Sigmoid colon (tissue), 7 donors: ENCODE measurements at places on chromosomes 3 and 15.

DNA sequence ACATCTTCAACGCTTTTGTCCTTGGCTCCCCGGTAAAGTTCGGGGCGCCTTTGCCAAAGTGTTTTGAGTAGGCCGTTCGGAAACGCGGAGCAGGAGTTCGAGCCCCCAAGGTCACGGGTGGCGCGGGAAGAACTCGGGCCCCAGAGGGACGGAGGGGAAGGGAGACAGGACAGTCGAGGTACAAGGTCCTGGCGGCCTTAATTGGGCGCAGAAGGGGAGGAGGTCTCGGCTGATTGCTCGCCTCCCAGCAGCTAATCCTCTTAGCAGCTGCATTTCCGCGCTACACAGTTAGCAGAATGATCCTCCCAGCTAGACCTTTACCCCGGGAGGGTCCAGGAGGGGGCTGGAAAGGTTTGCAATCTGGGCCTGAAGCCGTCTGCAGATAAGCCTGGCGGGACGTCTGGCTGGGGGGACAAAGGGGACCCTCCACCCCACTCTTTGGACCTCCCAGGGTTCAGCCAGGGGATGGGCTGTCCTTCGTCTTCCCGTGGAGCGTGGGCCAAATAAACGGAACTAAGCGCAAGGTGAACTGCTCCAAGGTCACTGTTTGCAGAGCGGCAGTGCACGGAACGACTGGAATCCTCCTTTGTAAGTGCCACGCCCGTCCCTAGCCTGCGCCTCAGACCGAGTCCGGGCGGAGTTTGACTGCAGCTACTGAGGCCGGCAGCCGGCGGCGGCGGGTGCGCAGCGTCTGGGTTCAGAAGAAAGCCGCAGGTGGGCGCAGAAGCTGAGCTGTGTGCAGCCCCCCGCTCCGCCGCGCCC, 7.2 kb downstream of the EOMES start:
- DNase-seq, result no peak

- DNase-seq, result no peak
Observed at GRCh38 chr3:191963182-191963581, 502.2 kb downstream of the PYDC2 start.

- no peak for DNase-seq
Observed at GRCh38 chr3:40377822-40378221, 9.2 kb upstream of the ENTPD3 start.

DNA sequence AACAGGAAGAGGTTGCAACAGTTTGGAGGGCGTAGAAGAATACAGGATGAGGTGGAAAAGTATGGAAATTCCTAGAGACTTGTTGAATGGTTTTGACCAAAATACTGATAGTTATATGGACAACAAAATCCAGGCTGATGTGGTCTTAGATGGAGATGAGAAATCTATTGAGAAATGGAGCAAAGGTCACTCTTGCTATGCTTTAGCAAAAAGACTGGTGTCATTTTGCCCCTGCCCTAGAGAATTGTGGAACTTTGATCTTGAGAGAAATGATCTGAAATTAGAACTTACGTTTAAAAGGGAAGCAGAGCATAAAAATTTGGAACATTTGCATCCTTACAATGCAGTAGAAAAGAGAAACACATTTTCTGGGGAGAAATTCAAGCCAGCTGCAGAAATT, 686.9 kb upstream of the GBE1 start:
- DNase-seq, result no peak

GRCh38 chr15:88695101-88695500, 56.3 kb downstream of the ISG20 start:
- DNase-seq, result no peak

DNA sequence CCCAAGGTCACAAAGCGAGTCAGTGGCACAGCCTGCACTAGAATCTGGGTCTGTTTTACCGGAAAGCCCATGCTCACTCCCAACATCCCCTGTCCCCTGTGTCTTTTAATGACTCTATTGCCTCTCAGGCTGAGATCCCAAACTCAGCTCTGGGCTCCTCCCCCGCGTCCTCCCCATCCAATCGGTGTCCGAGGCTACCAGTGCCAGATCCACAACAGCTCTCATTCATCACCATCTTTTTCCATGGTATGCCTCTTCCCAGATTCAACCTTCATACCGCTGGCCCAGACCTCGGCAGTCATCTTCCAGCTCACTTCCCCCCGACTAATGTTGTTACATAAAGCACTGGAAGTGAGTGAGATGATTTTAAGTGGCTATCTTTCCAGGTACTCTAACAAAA, 16.1 kb upstream of the KY start:
- DNase-seq, result no peak

DNA sequence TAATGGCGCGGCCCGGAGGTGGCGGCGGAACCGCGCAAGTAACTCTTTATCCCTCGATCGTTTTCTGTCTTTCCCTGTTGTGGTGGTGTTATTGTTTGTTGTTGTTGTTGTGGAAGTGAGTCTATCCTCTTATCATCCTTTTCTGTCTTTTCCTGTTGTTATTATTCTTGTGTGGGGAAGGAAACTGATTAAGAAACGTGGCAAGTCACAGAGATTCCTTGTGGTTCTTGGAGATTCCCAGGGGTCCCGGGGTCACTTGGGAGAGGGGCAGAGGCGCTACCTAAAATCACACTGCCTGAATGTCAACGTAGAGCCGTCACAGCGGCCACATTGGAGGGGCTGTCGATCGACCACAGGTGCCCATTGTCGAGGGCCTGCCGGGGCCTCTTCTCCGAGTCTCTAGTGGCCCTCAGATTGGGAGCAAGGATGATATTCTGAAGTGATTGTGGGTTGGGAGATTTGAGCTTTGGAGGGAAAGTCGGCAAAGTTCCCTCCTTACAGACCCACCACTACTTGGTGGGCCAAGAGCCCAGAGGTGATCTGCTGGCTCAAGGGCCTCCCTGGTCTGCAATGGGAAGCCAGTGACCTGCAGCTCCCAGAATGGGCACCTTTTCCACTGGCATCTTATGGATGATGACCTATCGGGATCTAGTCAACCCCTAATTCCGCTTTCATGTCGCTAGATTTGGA, 790 bp downstream of the PARP14 start:
- no peak for DNase-seq

- DNase-seq, result no peak
Observed at GRCh38 chr15:90705212-90705611, 11.9 kb upstream of the BLM start.

- DNase-seq, result no peak
Observed at GRCh38 chr15:70588613-70589012, 174.7 kb downstream of the UACA start.

DNA sequence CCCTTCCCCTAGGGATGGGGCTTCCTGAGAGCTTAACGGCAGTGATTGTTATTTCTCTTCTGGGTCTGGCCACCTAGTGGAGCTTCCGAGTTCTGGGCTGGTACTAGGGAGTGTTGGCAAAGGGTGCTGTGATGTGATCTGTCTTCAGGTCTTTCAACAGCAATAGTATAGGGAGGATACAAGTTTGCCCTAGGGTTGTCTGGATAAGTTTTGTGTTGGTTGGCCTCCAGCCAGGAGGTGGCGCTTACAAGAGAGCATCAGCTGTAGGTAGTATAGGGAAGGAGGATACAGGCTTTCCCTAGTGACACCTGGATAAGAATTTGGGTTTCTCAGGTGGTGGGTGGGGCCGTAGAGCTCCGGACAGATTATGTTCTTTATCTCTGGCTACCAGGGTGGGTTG, 19.2 kb upstream of the CPOX start:
- no peak for DNase-seq

DNA sequence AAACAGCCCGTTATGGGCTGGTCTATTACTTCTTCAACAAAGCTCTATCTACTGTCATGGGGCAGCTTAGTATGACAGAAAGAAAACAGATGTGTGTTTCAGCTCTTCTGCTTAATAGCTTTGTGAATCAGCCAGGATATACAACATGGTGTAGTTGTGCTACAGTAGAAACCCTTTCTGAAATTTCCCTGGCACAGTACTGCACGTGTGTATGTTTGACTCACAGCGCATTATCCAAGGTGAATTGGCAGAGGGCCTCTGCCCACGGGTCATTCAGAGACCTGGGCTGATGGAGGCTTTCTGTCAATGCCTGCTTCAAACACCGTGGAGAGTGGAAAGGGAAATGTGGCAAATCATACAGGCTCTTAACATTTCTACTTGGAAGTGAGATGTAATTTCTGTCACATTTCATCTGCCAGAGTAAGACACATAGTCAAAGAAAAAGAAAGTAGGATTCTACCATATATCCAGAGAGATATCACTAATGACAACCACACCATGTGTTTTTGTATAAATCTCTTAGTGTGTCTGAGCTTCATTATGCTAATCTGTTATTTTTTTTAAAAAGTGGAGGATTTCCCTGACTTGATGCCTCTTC, 505.1 kb downstream of the CNTN4 start:
- no peak for DNase-seq

GRCh38 chr3:54882129-54882833, 45.6 kb downstream of the LRTM1 start:
- no peak for DNase-seq

- DNase-seq, result no peak
Observed at GRCh38 chr3:81045246-81045645, 716.2 kb downstream of the GBE1 start.

GRCh38 chr3:49840388-49840787, 16.0 kb downstream of the TRAIP start:
- no peak for DNase-seq

DNA sequence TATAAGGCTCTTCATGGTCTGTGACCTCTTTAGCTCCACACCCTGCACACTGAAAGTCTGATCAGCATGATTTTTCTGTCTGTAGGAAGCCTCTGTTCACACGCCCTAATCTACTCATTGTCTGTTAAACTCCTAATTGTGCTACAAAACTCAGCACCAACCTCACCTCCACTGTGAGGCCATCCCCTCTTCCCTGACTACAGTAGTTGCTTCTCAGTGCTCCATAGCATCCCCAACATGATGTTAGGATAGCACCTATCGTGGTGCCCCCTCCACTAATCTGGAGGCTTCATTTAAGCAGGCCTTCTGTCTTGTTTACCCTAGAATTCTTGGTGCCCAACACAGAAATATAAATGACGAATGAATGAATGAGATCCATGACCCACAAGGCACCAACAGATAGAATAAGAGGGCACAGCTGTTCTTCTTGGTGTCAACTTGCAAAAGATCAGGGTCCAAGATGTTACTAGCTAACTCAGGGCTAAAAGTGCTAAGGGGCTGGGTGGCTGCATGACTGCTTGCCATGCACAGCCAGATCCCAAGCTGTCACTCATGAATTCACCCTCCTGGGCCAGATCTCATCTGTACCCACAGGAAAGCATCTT, 55.2 kb upstream of the HEG1 start:
- no peak for DNase-seq

GRCh38 chr15:98217356-98217755, 256.9 kb downstream of the ARRDC4 start:
- DNase-seq, result no peak

GRCh38 chr3:48155122-48155521, 33.1 kb downstream of the CDC25A start:
- DNase-seq, result no peak

DNA sequence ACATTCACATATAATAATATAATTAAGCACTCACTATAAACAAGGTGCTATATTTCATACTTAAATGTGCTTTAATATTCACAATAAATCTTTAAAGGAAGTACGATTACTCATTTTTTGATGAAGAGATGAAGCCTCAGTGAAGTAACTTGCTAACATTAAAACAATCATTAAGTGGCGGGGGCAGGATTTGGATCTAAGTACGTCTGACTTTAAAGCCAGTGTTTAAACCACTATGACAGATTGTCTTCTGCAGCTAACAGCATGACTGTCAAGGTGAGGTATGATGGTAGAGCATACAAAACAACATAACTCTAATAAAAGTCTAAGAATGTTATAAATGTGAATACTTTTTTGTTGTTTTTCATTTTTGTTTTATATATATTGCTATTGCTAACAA, 862.1 kb downstream of the ROBO1 start:
- no peak for DNase-seq

DNA sequence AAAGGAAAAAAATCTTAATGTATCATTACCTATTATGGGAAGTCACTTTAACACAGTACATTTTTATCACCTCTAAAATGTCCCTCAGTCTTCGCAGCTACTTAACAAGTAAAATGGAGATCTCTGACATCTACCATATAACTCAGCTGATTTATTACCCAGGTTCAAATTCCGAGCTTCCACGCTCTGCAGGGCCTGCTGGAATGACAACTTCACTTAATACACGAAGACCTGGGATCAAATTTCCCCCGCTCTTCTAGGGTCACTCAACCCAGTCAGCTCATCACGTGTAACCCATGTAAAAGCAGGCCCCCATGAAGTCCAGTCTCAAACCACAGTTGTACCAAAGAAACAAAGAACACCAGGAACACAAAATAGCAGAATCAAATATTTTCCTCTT, 44.2 kb upstream of the ACP3 start:
- no peak for DNase-seq

- DNase-seq, result no peak
Observed at GRCh38 chr3:112699436-112699978, 58.6 kb upstream of the CCDC80 start.

DNA sequence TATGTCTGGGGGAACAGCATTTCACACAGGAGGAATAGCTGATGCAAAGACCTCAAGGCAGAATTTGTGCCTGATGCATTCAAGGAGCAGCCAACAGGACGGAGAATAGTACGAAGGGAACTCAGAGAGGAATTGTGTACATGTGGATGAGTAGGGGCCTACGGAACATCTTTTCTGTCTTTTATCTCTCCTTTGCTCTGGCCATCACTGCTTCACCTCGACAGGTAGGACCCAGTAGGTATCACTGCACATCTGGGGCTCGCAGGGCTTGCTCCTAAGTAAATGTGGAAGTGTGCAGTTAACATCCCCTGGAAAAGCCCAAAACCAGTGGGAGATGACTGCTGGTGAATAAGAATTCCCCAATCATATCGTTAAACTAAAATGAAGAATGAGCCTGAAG, 56.4 kb upstream of the POU1F1 start:
- DNase-seq, result no peak

- peak; percentile 73 for DNase-seq
Observed at GRCh38 chr15:66603301-66604179, 37.7 kb upstream of the LCTL start.

DNA sequence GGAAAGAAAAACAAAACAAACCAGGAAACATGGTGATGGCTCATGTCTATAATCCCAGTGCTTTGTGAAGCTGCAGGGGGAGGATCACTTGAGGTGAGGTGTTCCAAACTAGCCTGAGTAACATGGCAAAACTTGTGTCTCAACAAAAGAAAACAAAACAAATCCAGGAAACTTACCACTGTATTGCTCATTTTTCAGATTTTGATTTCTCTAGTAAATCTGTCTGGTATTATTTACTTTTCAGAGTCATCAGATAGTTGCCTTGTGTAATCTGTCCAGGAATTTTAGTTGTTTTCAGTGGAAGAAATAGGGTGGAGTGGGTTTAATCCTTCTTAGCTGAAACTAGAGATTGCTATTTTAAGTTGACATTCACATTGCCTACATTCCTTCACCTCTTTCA, 91.8 kb upstream of the ALCAM start:
- no peak for DNase-seq

- no peak for DNase-seq
Observed at GRCh38 chr15:64695561-64695992, 79.8 kb downstream of the RBPMS2 start.

- DNase-seq, result no peak
Observed at GRCh38 chr3:86815880-86816279, 175.1 kb downstream of the VGLL3 start.
